ENCODE measurements at places on chromosomes 3 and 15. TPM values are rescaled to one million over a fixed set of nuclear protein-coding genes. Genes with fewer than 3 reads are reported as not detected.

C3orf85 gene
- not detected for total RNA-seq

PSTPIP1 gene
- 4.4 TPM for total RNA-seq

ANKRD34C gene
- total RNA-seq: not detected

BCHE gene
- 0.73 TPM for total RNA-seq

LRRC49 gene
- 10.4 TPM for total RNA-seq

ASB14 gene
- not detected for total RNA-seq

ATP10A gene
- total RNA-seq: 14.9 TPM

ANKRD63 gene
- not detected for total RNA-seq

ADGRG7 gene
- total RNA-seq: not detected

MORC1 gene
- total RNA-seq: not detected

SEMA3F gene
- 31.0 TPM for total RNA-seq

PPP1R14D gene
- total RNA-seq: not detected

CCDC51 gene
- total RNA-seq: 12.6 TPM

ZNF80 gene
- not detected for total RNA-seq

C3orf22 gene
- total RNA-seq: not detected

PDCD6IP gene
- total RNA-seq: 172 TPM

IL17RD gene
- total RNA-seq: 3.4 TPM

GPR62 gene
- 0.07 TPM for total RNA-seq

STXBP5L gene
- total RNA-seq: not detected

GRAMD2A gene
- 0.46 TPM for total RNA-seq

SI gene
- total RNA-seq: not detected

UBA7 gene
- 54.4 TPM for total RNA-seq
